ENCODE measurements at places on chromosomes 5 and 9.

GRCh38 chr5:82707741-82708140, 369.5 kb downstream of the TMEM167A start:
- DNase-seq: no peak

DNA sequence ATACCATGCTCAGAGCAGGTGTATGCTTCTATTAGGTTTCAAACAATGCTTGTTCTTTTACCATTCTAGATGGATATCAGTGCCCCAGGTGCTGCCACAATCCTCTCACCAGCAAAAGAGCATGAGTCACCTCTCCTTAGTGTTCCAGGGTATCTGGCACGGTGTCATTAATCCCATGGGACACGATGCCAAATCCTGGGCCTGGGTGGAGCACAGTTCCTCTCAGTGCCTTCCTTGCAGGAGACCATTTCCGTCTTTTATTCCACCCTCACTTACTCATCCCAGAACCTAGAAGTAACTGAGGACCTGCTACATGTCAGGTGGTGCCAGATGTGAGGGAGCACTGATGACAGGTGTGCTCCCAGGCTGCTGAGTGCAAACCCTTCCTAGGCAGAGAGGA, 1.3 kb upstream of the OR13J1 start:
- no peak for DNase-seq

DNA sequence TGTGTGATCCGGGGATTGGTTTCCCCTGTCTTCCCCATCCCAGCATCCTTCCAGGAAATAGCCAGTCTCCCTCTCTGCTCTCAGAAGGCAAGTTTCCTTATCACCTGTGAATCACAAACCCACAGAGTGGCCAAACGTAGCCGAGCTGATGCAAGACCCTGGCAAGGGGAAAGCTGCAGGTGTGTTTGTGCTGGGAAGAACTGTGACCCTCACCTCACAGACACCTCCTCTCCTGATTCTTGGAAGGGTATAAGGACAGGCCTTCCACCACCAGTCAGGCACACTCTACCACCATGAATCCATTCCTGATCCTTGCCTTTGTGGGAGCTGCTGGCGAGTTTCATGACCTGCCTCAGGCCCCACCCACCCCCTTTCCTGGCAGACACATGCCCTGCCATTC, at the start of gene PRSS3:
PRSS3 (plus strand) TSS at position 281 of the 400 bp plus-strand sequence; CDS start at position 294, 13 bp downstream.
- no peak for DNase-seq

- no peak for DNase-seq
Observed at GRCh38 chr5:56641635-56642260, 173.6 kb upstream of the MAP3K1 start.

DNA sequence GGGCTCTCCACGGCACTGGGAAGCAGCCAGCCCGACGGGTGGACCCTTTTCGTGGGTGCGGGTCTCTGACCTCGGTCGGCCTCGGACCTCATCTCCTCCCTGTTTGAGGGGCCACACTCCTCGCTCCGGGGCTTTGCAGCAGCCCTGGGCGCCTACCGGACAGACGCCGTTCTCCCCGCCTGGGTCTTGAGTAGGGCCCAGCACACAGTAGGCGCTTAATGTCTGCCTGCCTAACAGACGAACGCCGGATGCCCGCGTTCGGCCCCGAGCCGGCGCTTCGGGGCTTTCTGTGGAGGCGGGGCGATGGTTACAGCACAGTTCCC, 842 bp upstream of the GTF3C5 start:
- DNase-seq: no peak

- no peak for DNase-seq
Observed at GRCh38 chr9:129591916-129592315, 29.0 kb downstream of the C9orf50 start.

GRCh38 chr9:96241391-96241809, 60.6 kb downstream of the HSD17B3 start:
- DNase-seq: no peak

Measured in NCI-H524 treated with DMSO at 0.1 percent for 48 hours (cell line).